ENCODE measurements at places on chromosomes 12 and 14.

DNA sequence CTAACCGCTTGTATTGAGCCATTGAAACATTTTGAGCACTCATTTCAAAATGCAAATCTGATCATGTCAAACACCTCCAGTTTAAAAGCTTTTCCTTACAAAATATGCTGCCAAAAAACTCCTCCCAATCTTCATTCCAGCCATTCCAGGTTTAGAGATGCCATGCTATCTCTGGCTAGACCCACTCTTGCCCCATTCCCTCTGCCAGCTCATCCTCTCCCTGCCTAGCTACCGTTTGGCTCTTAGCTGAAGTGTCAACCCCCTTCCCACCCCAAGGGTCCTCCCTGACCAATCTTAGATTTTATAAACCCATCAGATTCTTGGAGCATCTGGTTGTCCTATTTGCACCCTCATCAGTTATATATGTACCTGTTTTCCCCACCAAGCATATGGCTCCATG lies 75.0 kb downstream of the SCAF11 start:
- DNase-seq = no peak

DNA sequence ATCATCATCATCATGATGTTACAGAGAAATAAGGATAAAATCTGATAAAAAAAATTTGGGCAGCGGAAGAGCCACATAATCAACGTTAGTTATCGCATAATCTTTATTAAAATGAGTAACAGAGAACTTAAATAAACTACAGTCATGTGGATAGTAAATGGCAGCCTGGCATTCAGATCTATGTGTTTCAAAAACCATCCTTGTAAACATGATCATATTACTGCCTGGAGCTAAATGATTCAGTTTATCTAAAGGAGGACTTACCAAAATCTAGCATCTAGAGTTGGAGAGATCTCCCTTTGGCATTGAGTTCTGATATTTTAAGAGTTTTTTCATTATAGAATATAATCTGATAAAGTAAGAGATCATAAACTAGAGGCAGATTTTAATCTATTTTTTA lies 200.1 kb upstream of the MGAT4C start:
- no peak for DNase-seq

- DNase-seq = no peak
These were observed 5.8 kb upstream of the PUS1 start for GRCh38 chr12:131923260-131923659.

- DNase-seq = peak; percentile 93
These were observed 34.9 kb downstream of the KRT80 start for GRCh38 chr12:52156757-52157565.

GRCh38 chr12:45580356-45580969 lies 149.0 kb upstream of the ARID2 start:
- DNase-seq = no peak

DNA sequence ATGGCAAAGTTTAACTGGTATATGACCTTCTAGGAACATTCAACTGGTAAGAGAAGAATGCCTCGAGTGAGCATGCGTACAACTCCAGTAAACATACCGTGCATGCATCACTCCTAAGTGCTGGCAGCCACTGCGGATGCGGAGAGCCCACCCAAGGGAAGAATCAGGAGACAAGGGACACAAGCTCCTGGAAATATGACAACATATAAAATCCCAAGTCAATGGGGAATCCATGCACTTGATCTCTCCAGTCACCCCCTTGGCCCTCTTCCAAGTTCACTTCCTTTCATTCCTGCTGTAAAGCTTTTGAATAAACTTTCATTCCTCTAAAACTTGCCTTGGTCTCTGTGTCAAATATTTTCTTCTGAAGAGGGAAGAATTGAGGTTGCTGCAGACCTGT lies 168.7 kb upstream of the TMCC3 start:
- DNase-seq = no peak

- no peak for DNase-seq
These were observed 114.4 kb downstream of the VRK1 start for GRCh38 chr14:96911499-96912149.

- no peak for DNase-seq
These were observed 19.7 kb upstream of the FAM222A start for GRCh38 chr12:109693653-109694600.

DNA sequence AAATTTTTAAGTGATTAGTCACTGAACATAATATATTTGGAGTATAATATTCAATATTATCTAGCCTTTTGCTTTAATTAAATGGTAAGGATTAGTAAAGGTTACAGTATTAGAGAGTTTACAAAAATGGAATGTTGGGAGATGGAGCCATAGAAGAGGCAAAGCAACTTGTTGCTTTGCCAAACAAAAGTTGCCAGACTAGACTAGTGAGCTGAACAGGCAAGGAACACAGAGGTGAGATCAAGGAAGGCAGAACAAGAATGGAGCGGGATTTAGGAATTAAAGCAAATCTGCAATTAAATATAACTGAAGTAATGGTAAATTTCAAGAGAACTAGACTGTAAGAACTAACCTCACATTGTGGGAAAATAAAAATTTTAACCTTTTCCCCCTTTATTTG lies 5.1 kb downstream of the ARF6 start:
- no peak for DNase-seq

GRCh38 chr12:100716945-100717732 lies 77.4 kb upstream of the ANO4 start:
- DNase-seq = no peak
